Hepatocyte (in vitro differentiated cells): ENCODE measurements at places on chromosomes 11 and 22. TPM values are rescaled to one million over a fixed set of nuclear protein-coding genes. Genes with fewer than 3 reads are reported as not detected.

The NRIP3 gene
- total RNA-seq, result 2.4 and 3.2 TPM in 2 replicates

The APOL4 gene
- 1.0 and 2.8 TPM in 2 replicates for total RNA-seq

The DERL3 gene
- total RNA-seq, result 1.6 and 1.8 TPM in 2 replicates

The F2 gene
- 79.7 and 85.9 TPM in 2 replicates for total RNA-seq

- H3K27me3 ChIP-seq, result no peaks in the 10 kb centered on the region
- peaks cover 15% of the 10 kb centered on the region for H3K4me1 ChIP-seq
- no peak overlapping the region for H3K27ac ChIP-seq
- no peaks in the 10 kb centered on the region for H3K36me3 ChIP-seq
These were observed 213.4 kb upstream of the SYN3 start for GRCh38 chr22:33271390-33272161.

- peaks cover 11% of the 10 kb centered on the region for H3K27me3 ChIP-seq
- H3K4me1 ChIP-seq, result peaks cover 42% of the 10 kb centered on the region
- peak; percentile 91 for DNase-seq
- peak overlapping the region; percentile 52 for H3K4me3 ChIP-seq
- peak overlapping the region; percentile 96 for H3K27ac ChIP-seq
These were observed 1.2 kb upstream of the TYMP start for GRCh38 chr22:50530877-50531545.

DNA sequence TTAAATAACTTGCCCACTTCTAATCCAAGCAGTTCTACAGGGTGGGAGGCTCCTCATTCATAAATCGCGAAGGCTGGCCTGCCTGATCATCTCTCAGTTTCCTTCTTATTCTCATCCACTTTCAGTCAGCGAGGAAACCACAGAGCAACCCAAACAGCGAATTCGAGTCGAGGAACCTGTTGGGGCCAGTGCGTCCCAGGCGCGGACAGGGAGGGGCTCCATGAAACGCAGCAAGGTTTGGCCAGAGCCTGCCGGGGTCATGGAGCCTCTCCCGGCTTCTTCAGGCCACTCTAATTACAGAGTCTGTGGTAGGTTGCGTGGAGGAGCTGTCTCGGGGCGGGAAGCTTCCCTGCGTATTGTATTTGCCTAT lies 741 bp upstream of the NAV2 start:
- H3K36me3 ChIP-seq, result no peaks in the 10 kb centered on the region
- no peak for DNase-seq
- peak overlapping the region; percentile 95 for H3K27ac ChIP-seq
- H3K27me3 ChIP-seq, result peaks cover 22% of the 10 kb centered on the region

- no peak for DNase-seq
- H3K36me3 ChIP-seq, result no peaks in the 10 kb centered on the region
- no peak overlapping the region for H3K4me3 ChIP-seq
- H3K27me3 ChIP-seq, result no peaks in the 10 kb centered on the region
- H3K27ac ChIP-seq, result no peak overlapping the region
These were observed 29.9 kb downstream of the KCNQ1OT1 start for GRCh38 chr11:2669634-2670469.

- H3K27me3 ChIP-seq, result no peaks in the 10 kb centered on the region
- no peak for DNase-seq
- H3K4me1 ChIP-seq, result peaks cover 12% of the 10 kb centered on the region
- no peak overlapping the region for H3K4me3 ChIP-seq
These were observed 18.6 kb downstream of the LRRC10B start for GRCh38 chr11:61526956-61527731.

The SPDYC gene
- total RNA-seq, result not detected in 2 replicates

GRCh38 chr11:93577286-93577685 lies 34.1 kb upstream of the SMCO4 start:
- H3K27ac ChIP-seq, result no peak overlapping the region
- no peak overlapping the region for H3K4me3 ChIP-seq
- H3K4me1 ChIP-seq, result no peaks in the 10 kb centered on the region
- no peak for DNase-seq
- no peaks in the 10 kb centered on the region for H3K27me3 ChIP-seq
- H3K36me3 ChIP-seq, result no peaks in the 10 kb centered on the region

GRCh38 chr11:78607696-78608095 lies 33.0 kb upstream of the NARS2 start:
- DNase-seq, result no peak
- no peak overlapping the region for H3K27ac ChIP-seq
- no peak overlapping the region for H3K4me3 ChIP-seq
- H3K4me1 ChIP-seq, result no peaks in the 10 kb centered on the region
- H3K36me3 ChIP-seq, result no peaks in the 10 kb centered on the region
- no peaks in the 10 kb centered on the region for H3K27me3 ChIP-seq

The DDTL gene
- total RNA-seq, result not detected in 2 replicates

DNA sequence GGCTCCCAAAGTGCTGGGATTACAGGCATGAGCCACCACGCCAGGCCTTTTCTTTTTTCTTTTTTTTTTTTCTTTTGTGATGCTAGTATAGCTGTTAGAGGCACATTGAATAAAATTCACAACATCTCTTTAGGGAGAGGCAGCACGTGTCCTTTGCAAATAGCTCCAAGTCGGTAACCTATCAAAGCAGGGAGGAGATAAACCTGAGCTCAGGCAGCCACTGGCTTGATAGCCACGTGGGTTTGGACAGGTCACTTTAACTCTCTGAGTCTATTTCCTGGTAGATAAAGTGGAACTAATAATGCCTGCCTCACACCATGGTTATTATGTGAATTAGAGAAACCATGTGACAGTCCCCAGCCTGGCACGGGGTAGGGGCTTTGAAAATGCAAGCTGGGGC lies 43.1 kb upstream of the ATXN10 start:
- H3K27me3 ChIP-seq, result no peaks in the 10 kb centered on the region
- no peak overlapping the region for H3K4me3 ChIP-seq
- H3K4me1 ChIP-seq, result peaks cover 5% of the 10 kb centered on the region
- H3K27ac ChIP-seq, result no peak overlapping the region
- DNase-seq, result peak; percentile 50

DNA sequence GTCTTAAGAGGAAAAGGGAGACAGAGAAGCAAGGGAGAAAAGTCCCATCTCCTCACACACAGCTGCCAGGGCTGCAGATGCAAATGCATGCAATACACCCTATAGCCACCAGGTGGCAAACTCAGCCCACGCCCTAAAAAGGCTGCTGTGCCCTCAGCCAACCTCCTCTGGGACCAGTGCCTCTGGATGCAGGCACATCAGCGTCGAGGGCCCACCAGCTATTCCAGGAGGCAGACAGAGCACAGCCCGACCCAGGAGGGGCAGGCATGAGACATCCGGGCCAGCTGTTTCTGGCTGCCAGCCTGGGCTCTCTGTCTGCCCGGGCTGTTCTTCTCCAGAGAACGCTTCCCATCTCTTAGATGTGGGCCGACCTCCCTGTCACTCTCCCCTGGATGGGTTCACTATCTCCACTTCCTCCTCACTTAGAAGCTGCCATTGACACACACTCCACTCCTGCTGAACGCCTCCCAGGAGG lies 39.7 kb downstream of the TPBGL start:
- no peaks in the 10 kb centered on the region for H3K4me1 ChIP-seq
- H3K4me3 ChIP-seq, result no peak overlapping the region
- H3K27ac ChIP-seq, result peak overlapping the region; percentile 56
- H3K27me3 ChIP-seq, result no peaks in the 10 kb centered on the region

DNA sequence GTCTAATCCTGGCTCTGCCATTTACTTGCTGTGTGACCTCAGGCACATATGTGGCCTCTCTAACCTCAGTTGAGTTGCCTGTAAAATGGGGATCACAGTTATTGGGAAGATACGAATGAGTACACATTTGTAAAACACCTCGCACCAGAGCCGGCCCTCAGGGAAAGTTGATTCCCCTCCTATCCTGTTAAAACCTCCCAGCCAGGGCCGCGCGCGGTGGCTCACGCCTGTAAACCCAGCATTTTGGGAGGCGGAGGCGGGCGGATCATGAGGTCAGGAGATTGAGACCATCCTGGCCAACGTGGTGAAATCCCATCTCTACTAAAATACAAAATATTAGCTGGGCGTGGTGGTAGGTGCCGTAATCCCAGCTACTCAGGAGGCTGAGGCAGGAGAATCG lies 7.8 kb upstream of the MYBPC3 start:
- DNase-seq, result no peak
- H3K27me3 ChIP-seq, result no peaks in the 10 kb centered on the region
- no peaks in the 10 kb centered on the region for H3K36me3 ChIP-seq
- H3K4me3 ChIP-seq, result no peak overlapping the region
- H3K27ac ChIP-seq, result no peak overlapping the region

The DNAJB7 gene
- not detected in 2 replicates for total RNA-seq

DNA sequence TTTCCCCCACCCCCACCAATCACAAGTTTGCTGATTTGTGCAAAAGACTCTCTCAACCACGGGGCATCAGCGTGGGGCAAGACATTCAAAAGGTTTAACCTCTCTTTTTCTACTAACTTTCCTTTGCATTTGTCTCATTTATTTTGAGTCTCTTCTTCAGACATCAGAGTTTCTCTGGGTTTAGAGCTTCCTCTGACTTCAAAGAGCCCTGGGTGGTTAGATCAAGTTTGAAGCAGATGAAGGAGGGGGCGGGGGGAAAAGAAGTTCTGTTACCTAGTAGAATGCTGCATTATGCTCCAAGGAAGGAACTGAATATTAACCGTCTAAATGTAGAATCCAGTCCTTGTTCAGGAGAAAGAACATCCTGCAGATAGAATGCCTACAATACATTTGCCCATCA lies 24.5 kb downstream of the GAS2 start:
- H3K4me1 ChIP-seq, result no peaks in the 10 kb centered on the region
- no peaks in the 10 kb centered on the region for H3K36me3 ChIP-seq
- no peaks in the 10 kb centered on the region for H3K27me3 ChIP-seq
- H3K27ac ChIP-seq, result no peak overlapping the region

- H3K27ac ChIP-seq, result no peak overlapping the region
- no peak for DNase-seq
- H3K36me3 ChIP-seq, result no peaks in the 10 kb centered on the region
- H3K27me3 ChIP-seq, result no peaks in the 10 kb centered on the region
- H3K4me3 ChIP-seq, result no peak overlapping the region
These were observed 1401.4 kb upstream of the TENM4 start for GRCh38 chr11:80842246-80842645.

The DDI1 gene
- not detected in 2 replicates for total RNA-seq

DNA sequence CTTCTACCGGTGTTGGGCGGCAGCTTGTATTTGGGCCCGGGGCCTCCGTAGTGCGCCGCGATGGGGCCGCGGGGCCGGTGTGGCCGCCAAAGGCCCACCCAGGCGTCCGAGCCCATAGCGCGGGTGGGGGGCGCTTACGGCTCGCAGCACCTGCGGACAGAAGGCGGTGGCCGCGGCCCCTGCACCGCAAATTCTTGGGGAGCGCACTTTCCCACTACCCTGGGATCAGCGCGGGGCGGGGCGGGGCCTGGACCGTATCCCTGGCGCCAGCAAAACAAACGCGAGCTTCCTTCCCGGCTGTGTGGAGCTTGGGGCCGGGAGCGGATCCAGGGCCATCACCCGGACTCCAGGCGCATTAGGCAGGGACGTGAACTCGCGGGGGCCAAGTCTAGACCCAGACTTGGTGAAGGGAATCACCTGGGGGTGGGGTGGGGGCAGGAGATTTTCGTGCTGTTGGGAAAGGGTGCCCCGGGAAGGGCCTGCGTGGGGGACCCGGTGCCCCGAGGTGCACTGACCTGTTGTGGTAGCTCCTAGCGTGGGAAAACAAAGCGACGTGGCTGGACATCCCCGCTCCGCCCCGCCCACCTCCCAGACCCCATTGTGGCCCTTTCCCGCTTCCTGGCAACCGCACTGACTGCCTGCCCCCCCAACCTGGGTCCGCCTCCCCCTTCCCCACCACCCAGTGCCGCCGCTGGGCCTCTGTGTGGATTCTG lies 2.3 kb upstream of the TYMP start:
- H3K27ac ChIP-seq, result peak overlapping the region; percentile 96
- peaks cover 35% of the 10 kb centered on the region for H3K4me1 ChIP-seq
- peaks cover 11% of the 10 kb centered on the region for H3K27me3 ChIP-seq
- H3K36me3 ChIP-seq, result no peaks in the 10 kb centered on the region
- DNase-seq, result peak; percentile 77
- H3K4me3 ChIP-seq, result peak overlapping the region; percentile 52

DNA sequence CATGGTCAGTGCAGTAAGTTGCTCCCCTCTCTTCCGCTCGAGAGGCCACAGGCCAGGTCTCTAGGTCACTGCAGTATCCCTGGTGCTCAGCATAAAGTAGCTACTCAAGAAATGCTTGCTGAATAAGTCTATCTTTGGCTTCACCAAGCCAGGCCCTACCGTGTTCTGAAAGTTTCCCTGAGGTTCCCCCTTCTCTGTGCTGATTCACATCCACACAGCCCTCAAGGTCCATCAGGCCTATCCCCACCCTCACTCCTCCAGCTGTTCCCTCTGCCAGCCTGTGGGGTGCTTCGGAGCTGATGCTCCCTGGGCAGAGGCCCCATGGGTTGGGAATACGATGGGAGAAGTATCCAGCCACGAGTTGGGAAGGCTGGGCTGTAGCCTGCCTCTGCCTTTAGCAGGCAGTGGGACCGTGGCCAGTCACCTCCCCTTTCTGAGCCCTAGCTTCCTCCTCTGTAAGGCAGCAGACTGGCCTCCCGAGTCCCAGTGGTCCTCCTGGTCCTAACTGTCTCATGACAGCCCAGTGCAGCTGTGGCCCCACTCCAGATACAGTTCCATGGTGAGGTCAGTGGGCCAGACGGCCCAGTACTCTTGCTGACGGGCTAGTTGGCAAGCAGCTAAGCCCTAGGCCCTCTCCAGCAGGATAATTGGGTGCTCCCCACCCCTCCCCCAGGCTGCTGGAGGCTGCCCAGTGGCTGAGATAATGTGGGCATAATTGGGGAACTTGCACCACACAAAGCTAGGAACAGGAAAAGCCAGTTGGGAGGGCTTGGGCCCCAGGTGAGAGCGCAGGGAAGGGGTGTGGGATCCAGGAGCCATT lies 48.2 kb downstream of the NECTIN1 start:
- H3K4me3 ChIP-seq, result no peak overlapping the region
- H3K36me3 ChIP-seq, result no peaks in the 10 kb centered on the region
- peaks cover 10% of the 10 kb centered on the region for H3K4me1 ChIP-seq

DNA sequence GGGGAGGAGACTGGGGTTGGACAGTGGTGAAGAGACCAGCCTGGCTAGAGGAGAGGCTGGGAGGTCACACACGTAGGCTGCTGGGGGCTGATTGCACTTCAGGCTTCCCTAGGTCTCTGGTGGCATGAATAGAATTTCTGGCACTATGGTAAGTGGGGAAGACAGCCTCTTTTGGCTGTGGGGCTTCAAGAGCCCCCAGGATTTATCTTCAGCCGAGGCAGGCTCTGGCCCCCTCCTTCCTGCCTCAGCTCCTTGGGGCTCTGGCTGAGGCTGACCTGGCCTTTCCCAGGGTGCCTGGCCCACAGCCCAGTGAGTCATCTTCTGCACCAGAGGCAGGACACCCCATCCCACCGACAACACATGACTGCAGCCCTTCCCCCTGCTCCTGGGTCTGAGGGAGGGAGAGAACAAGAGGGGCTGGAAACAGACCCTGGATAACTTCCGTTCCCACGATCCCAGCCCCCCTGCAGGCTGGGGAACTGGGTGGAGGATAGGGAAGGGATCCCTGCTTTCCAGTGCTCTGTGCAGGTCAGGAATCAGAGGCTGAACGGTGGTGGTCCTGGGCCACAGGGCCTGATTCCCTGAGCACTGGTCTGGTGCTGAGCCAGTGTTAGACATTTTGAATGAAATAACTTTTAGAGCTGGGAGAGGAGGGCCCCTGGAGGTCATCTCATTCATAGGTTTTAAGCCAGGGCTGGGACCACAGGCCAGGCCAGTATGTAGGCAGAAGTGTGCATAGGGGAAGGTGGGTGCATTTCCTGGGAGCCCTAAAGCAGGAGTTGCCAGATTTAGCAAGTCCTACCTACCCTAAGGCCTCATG lies 26.5 kb downstream of the ARHGEF17 start:
- H3K4me1 ChIP-seq, result peaks cover 58% of the 10 kb centered on the region
- DNase-seq, result peak; percentile 80
- H3K36me3 ChIP-seq, result no peaks in the 10 kb centered on the region
- H3K27ac ChIP-seq, result peak overlapping the region; percentile 95
- H3K4me3 ChIP-seq, result no peak overlapping the region
